ENCODE measurements at places on chromosomes 4 and X. TPM values are rescaled to one million over a fixed set of nuclear protein-coding genes. Genes with fewer than 3 reads are reported as not detected.
A peak's percentile ranks its signal among the peaks of the same experiment; 100 is the strongest.

- no peak for DNase-seq
- H3K27me3 ChIP-seq: no peaks in the 10 kb centered on the region
- no peaks in the 10 kb centered on the region for H3K4me1 ChIP-seq
These were observed 11.4 kb downstream of the TRPC5 start for GRCh38 chrX:112071132-112071531.

DNA sequence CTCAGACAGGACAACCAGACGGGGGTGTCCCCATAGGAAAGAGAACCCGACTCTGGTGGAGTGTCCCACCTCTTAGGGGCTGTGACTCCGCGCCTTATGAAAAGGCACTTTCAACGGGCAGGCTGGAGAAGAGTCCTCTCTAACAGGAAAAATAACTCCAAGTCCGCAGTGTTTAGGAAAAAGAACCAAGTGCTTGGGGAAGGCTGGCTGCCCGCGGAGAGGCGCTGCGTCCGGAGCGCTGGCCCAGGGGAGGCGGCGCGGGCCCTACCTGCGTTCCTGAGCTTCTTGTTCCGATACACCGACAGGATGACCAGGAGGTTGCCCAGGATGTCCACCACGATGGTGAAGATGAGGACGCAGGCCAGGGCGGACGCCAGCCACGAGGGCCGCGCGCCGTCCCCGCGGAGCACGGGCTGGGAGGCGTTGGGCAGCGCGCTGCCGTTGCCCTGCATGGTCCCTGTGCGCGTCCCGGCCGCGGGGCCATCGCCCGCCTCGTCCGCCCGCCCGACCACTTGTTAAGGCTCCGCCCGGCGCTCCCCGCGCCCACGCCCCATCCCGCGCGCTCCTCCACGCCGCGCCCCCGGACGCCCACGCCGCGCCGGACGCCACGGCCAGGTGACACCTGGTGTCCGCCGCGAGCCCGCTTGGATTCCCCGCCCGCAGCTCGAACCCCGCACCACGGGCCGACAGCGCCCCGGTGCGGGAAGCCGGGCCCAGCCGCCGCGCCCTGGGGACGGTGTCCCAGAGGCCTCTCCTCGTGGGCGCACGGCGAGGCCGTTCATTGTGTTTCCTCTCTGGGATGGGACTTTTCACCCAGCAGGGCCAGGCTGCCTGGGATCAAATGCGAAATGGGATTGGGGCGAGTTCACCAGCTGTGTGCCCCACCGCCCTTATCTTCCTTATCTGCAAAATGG, at the start of gene MTNR1A:
MTNR1A (minus strand) TSS at position 654 of the 914 bp plus-strand sequence; CDS start at position 452, 202 bp downstream.
- DNase-seq: peak; percentile 60
- no peak within 1 kb of the TSS for H3K27ac ChIP-seq
- no peaks in the 10 kb centered on the region for H3K36me3 ChIP-seq
- H3K4me3 ChIP-seq: no peak within 1 kb of the TSS
- no peaks in the 10 kb centered on the region for H3K27me3 ChIP-seq

- no peak overlapping the region for H3K27ac ChIP-seq
- H3K4me1 ChIP-seq: no peaks in the 10 kb centered on the region
- no peaks in the 10 kb centered on the region for H3K36me3 ChIP-seq
- no peak overlapping the region for H3K4me3 ChIP-seq
- no peaks in the 10 kb centered on the region for H3K27me3 ChIP-seq
These were observed 92.1 kb upstream of the ANKRD50 start for GRCh38 chr4:124804584-124804983.

SSX4B gene
- total RNA-seq: not detected

CACNA1F gene
- total RNA-seq: 0.25 TPM

MUC7 gene
- not detected for total RNA-seq

AFM gene
- total RNA-seq: not detected

ESX1 gene
- total RNA-seq: not detected

ACE2 gene
- 0.49 TPM for total RNA-seq

FAM3A gene
- total RNA-seq: 59.9 TPM

Data from vagina (tissue), 2 donors.